ENCODE measurements at places on chromosomes 6 and 20.
A peak's percentile ranks its signal among the peaks of the same experiment; 100 is the strongest.

- DNase-seq = peak; percentile 73
These were observed 1.1 kb downstream of the SOX4 start for GRCh38 chr6:21594416-21595281.

GRCh38 chr20:19929012-19929360, 88.2 kb upstream of the NAA20 start:
- DNase-seq = no peak

- no peak for DNase-seq
These were observed 7.5 kb upstream of the OOEP start for GRCh38 chr6:73377225-73377624.

- DNase-seq = no peak
These were observed 8.9 kb downstream of the CCM2L start for GRCh38 chr20:32019156-32019510.

GRCh38 chr20:12969071-12969669, 39.6 kb upstream of the SPTLC3 start:
- peak; percentile 16 for DNase-seq

- no peak for DNase-seq
These were observed 10.2 kb downstream of the COL20A1 start for GRCh38 chr20:63303095-63303666.

DNA sequence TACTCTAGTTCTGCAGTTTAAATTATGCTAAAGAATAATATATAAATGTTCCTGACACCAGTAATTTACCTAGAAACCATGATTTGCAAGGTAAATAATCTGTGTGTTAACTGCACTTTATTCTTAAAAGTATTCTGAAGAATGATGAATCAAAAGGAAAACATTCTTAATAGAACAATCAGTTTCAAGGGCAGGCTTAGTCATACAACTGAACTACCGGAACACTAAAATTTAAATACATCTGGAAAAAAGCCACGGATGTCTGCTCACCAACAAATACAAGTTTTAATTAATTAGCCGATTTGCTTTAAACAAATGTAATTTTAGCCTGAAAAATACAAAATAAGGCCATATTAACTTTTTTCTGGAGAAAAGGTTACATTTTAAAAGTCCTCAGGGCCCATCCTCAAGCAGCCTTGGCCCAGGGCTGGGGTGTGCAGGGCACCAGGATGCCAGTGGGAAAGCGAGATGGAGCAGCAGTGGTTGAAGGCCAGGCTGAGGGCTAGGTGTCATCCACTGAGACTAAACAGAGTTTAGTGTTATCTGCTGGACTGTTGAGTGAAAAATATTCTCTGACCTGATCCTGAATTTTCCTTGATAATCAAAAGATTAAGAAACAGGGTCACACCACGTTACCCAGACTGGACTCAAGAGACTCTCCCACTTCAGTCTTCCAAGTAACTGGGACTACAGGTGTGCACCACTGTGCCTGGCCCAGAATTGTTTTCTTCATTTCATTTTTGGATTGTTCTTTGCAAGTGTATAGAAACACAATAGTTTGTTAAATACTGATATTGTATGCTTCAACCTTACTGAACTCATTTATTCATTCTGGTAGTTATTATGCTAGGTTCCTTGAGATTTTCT, 88.2 kb upstream of the DST start:
- DNase-seq = peak; percentile 77

DNA sequence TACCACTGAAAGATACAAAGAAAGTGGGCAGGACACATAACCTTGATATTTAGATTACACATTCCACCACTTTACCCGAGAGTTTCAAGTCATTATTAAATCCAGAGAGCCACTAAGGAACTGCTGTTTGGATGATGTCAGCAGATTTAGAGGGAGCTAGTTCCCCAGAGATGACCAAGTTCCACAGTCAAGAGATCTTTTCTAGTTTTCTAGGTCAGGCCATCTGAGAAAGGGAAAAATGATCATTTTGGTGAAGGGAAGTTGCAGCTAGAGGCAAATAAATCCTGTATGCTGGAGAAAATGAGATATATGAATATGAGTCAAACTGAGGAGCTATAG, 147.8 kb downstream of the HS3ST5 start:
- no peak for DNase-seq

- peak; percentile 83 for DNase-seq
These were observed 378.4 kb downstream of the ARHGAP18 start for GRCh38 chr6:129331450-129332138.

GRCh38 chr6:67345946-67346345, 1289.1 kb upstream of the ADGRB3 start:
- no peak for DNase-seq
